ENCODE measurements at places on chromosomes 11 and 22.

DNA sequence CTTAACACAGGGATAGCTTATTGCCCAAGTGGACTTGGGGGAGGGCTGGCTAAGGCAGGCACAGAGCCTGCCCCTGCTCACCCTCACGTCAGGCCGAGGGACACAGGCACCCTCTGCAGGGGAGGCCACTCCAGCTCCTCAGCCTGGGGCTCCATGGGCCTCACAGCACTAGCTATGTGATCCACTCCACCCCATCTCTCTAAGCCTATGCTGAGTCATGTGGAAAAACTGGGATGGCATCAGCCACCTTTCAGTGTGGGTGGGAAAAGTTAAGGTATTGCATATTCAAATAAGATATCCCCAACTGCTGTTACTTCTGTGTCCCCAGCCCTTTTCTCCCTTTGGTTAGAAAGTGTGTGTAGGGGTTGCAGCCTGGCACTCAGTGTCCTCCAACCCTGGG is 22.3 kb downstream of the RANGAP1 start:
- H3K4me1 ChIP-seq, result no peaks in the 10 kb centered on the region
- H3K4me3 ChIP-seq, result no peak overlapping the region
- no peak for DNase-seq
- H3K36me3 ChIP-seq, result peaks cover 83% of the 10 kb centered on the region
- H3K27ac ChIP-seq, result no peak overlapping the region
- no peaks in the 10 kb centered on the region for H3K27me3 ChIP-seq

DNA sequence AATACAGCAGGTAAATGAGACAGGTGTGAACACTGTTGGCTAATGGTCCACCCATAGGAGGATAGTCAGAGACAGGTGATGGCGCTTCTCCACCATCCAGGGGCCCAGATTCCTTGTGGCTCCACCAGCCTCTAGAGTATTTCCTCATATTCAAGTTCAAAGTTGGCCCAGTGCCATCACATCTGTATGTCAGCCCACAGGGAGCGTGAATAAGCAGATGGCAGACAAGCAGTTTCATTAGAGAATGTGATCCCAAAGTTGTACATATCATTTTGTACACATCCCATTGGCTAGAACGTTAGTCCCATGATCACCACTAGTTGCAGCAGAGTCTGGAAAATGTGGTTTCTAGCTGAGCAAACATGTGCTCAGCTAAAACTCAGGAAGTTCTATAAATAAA is 11.0 kb upstream of the CWF19L2 start:
- H3K27ac ChIP-seq, result no peak overlapping the region
- DNase-seq, result no peak
- H3K4me1 ChIP-seq, result no peaks in the 10 kb centered on the region
- no peak overlapping the region for H3K4me3 ChIP-seq
- no peaks in the 10 kb centered on the region for H3K36me3 ChIP-seq

DNA sequence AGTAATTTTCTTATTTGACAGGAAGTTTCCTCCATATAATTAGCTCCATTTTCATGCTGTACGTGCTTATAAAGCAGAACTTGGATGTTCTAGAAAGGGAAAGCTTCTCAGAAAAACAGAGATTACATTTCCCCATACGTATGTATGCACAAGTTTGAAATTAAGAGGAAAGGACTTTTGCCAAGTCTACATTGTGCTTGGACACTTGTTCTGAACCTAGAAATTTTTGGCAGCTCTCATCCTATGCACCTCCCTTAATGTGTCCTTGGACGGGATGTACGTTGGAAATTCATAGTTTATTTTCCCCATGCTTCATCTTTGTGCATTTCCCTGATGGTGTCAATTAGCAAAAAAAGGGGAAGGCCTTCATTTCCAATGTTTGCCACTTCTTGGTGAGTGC is 322.7 kb downstream of the BLID start:
- H3K27me3 ChIP-seq, result peaks cover 3% of the 10 kb centered on the region
- no peak overlapping the region for H3K4me3 ChIP-seq
- no peak for DNase-seq
- H3K36me3 ChIP-seq, result no peaks in the 10 kb centered on the region

DNA sequence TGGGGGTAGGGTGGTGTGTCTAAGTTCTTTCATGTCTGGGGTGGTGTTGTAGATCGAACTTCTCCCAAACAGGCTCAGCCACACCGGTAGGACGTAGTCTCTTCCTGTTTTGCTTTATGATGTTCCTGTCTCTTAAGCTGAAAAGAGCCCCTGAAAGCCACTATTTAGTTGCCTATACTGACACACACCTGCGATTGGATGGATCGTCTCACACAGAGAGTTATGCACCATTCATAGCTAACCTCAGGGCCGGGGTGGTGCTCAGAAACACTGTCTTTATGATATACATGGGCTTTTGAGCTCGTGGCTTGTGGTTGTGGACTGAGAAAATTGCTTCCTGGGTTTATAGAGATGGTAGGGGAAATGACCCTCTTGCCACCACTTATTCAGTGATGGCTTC is 137.6 kb downstream of the TEAD1 start:
- no peaks in the 10 kb centered on the region for H3K4me1 ChIP-seq
- H3K27ac ChIP-seq, result no peak overlapping the region
- no peak for DNase-seq

- DNase-seq, result no peak
- H3K36me3 ChIP-seq, result no peaks in the 10 kb centered on the region
- H3K27me3 ChIP-seq, result peaks cover 30% of the 10 kb centered on the region
- H3K4me1 ChIP-seq, result peaks cover 14% of the 10 kb centered on the region
Observed at GRCh38 chr22:30250039-30250565, 3.5 kb upstream of the LIF start.
